ENCODE measurements at places on chromosomes 2 and 18. TPM values are rescaled to one million over a fixed set of nuclear protein-coding genes. Genes with fewer than 3 reads are reported as not detected.

Gene TNS1
- 0.50 TPM for total RNA-seq

Gene CERKL
- total RNA-seq = not detected

Gene UGT1A7
- not detected for total RNA-seq

Gene CHRNA1
- not detected for total RNA-seq

Gene EFEMP1
- total RNA-seq = 44.5 TPM

Gene RBM43
- 2.7 TPM for total RNA-seq

Gene CRACDL
- 0.37 TPM for total RNA-seq

Gene PRKAG3
- not detected for total RNA-seq

Gene RTKN
- total RNA-seq = 30.5 TPM

Gene RUFY4
- total RNA-seq = not detected

Gene SERPINB4
- not detected for total RNA-seq

Gene ANKRD23
- 3.2 TPM for total RNA-seq

Gene GREB1
- total RNA-seq = 0.53 TPM

Gene ATRAID
- total RNA-seq = 107 TPM

Gene FBXO36
- 1.6 TPM for total RNA-seq
